ENCODE measurements at places on chromosomes 6 and 20. TPM values are rescaled to one million over a fixed set of nuclear protein-coding genes. Genes with fewer than 3 reads are reported as not detected.

The L3MBTL3 gene
- 22.1 TPM for polyA plus RNA-seq

- DNase-seq: no peak
These were observed 10.1 kb downstream of the PKHD1 start for GRCh38 chr6:52077180-52077884.

DNA sequence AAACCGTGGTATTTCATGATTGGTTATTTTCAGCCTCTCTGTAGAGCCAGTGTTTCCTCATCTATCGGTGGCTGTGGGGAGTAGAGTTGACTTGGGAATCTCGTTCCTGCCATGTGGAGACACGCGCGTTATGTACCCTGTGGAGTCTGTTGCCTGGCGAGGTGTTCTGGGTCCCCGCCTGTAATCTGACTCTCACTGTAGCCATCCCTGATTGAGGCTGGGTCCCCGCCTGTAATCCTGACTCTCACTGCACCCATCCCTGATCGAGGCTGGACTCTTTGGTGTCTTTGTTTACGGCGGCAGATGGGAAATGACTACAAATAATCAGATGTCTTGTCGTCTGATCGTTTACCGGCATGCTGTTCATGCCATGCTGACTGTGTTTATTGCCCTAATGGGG, 153.9 kb downstream of the DTNBP1 start:
- no peak for DNase-seq

DNA sequence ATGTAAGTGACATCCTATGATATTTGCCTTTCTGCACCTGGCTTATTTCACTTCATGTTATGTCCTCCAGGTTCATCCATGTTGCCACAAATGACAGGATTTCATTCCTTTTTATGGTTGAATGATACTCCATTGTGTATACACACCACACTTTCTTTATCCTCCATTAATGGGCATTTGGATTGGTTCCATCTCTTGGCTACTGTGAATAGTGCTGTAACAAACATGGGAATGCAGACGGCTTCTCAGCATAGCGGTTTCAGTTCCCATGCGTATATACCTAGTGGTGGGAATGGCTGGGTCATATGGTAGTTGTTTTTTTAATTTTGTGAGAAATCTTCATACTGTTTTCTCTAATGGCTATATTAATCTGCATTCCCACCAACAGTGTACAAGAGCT, 14.8 kb downstream of the MTHFD1L start:
- DNase-seq: no peak

GRCh38 chr6:2790588-2791449, 25.6 kb downstream of the WRNIP1 start:
- no peak for DNase-seq

DNA sequence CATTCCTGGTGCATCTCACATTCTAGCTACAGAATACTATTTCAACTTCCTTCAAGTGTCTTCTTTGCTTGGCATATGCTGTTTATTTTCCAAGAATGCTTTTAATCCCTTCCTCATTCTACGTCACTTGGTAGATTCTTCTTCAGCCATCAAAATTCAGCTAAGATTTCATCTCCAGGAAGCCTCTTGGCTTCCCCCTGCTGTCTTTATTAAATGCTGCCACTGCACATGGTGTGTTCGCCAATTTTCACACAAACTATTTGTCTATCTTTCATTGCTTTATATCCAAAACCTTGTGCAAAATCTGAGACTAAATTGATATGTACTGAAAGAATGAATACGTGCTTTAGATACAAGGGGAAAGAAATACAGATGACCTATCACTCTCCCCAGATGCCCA, 253.0 kb downstream of the RFPL4B start:
- DNase-seq: no peak

DNA sequence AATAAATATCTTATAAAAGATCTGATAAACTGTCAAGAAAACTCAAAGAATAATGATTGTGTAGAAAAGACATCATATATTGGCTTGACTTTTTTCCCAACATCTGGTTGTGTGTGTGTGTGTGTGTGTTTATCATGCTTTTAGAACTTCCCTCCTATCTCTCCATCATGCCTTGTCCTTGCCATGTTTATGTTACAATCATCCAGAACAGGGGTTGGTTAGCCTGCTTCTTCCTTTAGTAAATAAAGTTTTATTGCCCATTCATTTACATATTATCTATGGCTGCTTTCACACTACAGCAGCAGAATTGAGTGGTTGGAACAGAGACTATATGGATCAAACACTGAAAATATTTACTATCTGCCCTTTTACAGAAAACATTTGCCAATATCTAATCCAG, 52.8 kb upstream of the RIPOR2 start:
- DNase-seq: no peak

The ADAM33 gene
- 7.3 TPM for polyA plus RNA-seq

DNA sequence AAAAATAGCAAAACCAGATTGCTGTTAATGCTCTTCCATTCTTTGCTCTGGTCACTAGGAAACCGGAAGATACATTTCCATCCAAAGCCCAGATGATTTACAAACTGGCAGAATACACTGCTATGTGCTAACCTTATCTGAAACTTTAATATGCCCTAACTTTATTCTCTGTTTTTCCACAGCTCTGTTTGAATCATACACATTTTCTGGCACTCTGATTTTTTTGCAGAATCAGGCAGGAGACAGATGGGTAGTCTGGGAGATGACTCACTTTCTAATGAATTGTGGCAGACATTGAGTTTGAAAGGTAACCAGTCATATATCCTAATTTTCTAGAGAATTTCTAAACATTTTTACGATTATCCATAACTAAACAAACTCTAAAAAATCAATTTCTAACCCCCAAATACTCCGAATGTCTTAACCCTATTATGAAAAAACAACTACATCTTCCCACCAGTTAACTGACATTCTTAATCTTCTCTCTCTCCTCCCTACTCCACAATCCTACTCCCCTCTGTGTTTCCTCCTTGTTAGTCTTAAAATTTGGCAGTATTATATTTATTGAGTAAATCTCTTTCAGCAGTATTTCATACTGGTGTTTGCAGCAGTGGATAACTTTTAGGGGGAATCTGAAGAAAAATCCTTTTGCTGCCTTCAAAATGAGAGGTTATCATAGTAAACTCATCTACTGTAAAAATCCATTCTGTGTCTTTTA, 63.5 kb downstream of the MAN1A1 start:
- DNase-seq: no peak

GRCh38 chr20:9955646-9956045, 79.1 kb upstream of the ANKEF1 start:
- DNase-seq: no peak

DNA sequence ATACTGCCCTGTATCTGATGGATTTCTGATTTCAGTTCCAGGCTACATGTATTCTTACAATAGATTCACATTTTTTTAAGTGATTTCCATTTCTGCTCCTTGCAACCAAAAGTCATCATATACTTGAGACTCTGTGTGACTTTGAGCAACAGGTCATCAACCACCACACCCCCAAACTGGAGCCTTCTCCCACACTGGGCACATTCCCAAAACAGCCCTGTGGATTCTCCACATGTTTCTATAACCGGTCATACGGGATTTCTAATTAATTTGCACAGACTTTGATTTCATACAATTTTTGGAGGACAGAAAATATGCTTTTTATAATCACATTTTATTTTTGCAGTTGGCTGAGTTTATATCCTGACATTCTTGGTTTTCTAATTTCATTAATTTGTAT, 317.2 kb upstream of the ID4 start:
- DNase-seq: no peak

DNA sequence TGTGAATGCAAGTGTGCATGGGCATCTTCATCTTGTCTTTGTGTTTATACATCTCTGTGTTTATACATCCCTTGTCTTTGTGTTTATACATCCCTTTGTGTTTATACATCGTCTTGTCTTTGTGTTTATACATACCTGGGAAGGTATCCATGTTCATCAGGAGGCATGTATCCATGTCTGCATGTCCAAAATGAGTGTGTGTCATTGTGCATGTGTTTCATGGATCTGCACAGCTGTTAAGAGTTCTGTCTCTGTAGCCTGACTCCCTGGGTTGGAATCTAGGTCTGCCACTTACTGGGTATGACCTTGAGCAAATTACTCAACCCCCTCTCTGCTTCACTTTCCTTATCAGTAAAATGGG, 50.1 kb upstream of the SIRPA start:
- DNase-seq: no peak

- no peak for DNase-seq
These were observed 68.3 kb upstream of the BTBD3 start for GRCh38 chr20:11849270-11849915.

DNA sequence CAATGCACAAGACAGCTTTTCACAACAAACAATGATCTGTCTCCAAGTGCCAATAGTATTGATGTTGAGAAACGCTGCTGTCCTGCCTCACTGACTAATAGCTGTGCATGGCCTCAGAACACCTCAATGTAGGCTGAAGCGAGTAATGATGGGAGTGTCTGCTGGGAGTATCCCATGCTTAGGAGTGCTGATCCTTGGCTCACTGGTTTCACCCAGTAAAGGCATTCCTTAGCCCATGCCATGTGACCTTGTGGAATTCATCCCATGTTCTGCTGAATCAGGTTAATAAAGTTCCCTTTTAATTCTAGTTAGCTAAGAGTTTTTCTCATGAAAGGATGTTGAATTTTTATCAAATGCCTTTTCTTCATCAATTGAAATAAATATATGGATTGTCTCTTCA, 3.8 kb upstream of the WFDC12 start:
- no peak for DNase-seq

The ZBTB2 gene
- 16.4 TPM for polyA plus RNA-seq

The SHLD1 gene
- polyA plus RNA-seq: 8.0 TPM

The GCNT2 gene
- polyA plus RNA-seq: 17.8 TPM

- no peak for DNase-seq
These were observed 39.5 kb downstream of the FBXO5 start for GRCh38 chr6:152943260-152943897.

- DNase-seq: no peak
These were observed 68.8 kb downstream of the JAG1 start for GRCh38 chr20:10604865-10605440.

The IL17A gene
- polyA plus RNA-seq: not detected

DNA sequence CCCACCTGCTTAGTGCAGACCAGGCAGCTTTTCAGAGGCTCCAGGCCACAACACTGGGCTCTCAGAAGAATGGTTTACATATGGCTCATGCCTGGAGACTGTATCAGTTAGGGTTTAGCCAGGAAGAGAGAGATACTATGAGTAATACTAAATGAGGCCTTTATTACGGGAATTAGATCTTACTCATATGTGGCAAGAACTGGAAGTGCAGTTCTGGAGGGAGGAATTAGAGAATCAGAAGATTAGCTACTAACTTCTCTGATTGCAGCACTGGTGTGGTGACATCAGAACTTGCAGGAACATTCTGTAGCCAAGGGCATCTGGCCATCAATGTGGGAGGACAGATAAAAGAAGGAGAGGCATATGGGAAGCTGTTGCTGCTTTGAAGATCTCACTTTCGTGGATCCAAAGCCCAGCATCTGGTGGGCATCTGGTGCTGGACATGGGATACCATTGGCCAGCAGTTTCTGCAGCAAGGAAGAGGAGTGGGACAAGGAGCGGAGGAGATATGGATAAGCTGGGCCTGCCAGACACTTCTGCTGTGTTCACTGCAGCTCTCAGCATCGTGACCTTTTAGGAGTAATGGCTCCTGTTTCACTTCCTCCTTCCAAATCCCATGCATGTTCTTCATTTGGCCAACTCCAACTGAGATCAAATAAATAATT, 248.5 kb downstream of the BTBD3 start:
- no peak for DNase-seq

The KCNQ5 gene
- 0.79 TPM for polyA plus RNA-seq

- DNase-seq: no peak
These were observed 4.6 kb downstream of the TFEB start for GRCh38 chr6:41730531-41731436.

GRCh38 chr20:60402189-60403058, 444.2 kb downstream of the CDH26 start:
- no peak for DNase-seq

- DNase-seq: no peak
These were observed 85.4 kb downstream of the KLHL32 start for GRCh38 chr6:97009781-97010492.

- no peak for DNase-seq
These were observed 368.2 kb upstream of the CITED2 start for GRCh38 chr6:139742671-139743070.

The HLA-DOB gene
- 0.14 TPM for polyA plus RNA-seq

DNA sequence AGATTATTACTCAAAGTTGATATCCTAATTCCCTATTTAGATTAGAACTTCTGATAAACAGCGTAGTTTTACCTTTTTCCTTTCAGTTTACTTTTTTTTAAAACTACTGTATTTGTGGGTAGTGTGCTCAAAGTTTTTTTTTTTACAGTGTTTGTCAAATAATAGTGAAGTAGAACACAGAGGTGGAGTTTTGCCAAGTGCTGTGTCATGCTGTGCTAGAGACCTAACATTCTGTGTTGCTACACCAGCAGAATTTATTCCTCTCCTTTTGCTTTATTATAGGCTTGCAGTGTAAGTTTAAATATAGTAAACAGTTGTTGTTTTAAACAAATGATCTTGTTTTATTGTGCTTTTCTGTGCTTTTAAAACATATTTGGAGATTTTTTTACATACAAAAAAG, 125.4 kb downstream of the HIVEP1 start:
- no peak for DNase-seq

The TRIM15 gene
- polyA plus RNA-seq: not detected

- DNase-seq: no peak
These were observed 183.9 kb upstream of the JARID2 start for GRCh38 chr6:15061908-15062515.

Measured in left renal pelvis (tissue), 4 donors.